ENCODE measurements at places on chromosomes 6 and 20.

DNA sequence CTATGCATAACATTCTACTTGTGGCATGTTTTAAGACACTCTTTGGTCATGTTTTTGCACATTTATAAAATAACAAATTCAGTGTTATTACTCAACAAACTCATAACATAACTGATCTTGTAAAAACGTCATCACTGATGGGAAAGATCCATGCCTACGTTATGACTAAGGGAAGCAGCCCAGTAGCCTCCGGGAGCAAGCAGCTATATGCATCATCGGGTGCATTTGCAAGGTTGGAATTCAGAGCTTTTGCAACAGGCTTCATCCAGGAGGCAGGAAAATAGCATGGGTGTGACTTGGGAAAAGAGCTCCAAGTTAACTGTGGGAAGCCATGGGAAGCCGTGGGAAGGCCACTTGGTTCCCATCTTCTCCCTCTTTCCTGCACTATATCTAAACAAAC is 271.6 kb upstream of the SGK1 start:
- no peak for DNase-seq

DNA sequence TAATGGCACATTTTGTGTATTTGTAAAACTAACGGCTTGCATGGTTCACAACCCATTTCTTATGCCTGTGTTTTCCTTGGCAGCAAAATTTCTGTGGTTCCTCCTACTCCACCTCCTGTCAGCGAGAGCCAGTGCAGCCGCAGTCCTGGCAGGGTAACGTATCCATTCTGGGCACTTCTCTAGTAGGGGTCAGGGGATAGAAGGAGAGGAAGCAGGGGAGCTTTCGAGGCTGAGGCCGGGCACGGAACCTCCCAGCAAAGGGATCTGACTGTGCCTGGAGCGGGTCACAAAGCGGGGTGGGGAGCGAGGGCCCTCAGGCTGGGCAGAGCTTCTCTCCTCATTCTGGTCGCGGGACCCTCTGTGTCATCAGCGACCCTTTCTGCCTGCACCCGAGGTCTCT is 58.4 kb downstream of the SYTL3 start:
- no peak for DNase-seq

GRCh38 chr6:133460101-133460500 is 218.9 kb downstream of the EYA4 start:
- DNase-seq = no peak

DNA sequence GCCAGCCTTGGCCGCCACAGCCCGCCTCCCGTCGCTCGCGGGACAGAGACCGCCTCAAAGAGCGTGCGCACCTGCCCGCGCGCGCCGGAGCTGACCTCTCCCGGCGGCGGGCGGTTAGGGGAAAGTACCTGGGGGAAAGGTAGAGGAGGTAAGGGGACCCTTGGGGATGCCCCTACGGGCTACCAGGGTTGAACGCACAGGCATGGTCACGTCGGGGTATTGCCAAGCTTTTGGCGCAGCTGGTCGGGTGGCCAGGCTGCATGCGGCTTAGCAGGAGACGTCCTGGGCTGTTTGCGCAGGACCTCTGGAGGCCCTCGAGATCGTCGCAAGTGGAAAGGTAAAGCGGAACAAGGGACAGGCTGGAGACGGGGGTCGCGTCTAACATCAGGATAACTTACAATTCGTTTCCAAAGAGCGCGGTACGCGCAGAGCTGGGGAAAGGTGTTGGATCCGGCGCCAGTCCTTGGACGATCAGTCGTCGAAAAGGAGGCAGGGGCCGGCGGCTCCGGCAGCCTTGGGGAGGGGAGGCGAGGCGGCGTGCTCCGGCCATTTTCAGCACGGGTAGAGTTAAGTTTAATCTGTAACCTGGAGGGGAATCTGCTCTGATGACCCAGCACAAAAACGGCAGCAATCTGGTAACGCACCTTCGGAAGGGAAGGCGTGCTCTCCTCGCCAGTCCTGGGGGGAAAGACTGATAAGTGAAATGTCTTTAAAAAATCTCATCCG is 9.0 kb downstream of the GNAS-AS1 start:
- DNase-seq = no peak

DNA sequence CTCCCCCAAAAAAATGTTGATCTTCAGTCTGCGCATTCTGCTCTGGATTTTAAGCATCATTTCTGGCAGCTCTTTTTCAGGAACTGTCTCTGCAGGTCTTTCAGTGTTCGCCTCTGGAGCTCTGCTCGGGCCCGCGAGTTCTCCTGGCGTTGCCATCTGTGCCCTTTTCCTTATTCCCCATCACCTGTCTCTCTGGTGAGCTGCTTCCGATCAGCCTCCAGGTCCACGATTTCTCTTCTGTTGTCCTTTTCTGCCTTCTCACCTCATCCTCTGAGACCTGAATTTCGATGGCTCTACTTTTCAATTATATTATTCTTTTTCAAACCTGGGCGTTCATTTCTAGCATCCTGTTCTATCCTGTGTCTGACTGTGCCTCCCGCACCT is 590 bp upstream of the MAP1LC3A start:
- DNase-seq = no peak

DNA sequence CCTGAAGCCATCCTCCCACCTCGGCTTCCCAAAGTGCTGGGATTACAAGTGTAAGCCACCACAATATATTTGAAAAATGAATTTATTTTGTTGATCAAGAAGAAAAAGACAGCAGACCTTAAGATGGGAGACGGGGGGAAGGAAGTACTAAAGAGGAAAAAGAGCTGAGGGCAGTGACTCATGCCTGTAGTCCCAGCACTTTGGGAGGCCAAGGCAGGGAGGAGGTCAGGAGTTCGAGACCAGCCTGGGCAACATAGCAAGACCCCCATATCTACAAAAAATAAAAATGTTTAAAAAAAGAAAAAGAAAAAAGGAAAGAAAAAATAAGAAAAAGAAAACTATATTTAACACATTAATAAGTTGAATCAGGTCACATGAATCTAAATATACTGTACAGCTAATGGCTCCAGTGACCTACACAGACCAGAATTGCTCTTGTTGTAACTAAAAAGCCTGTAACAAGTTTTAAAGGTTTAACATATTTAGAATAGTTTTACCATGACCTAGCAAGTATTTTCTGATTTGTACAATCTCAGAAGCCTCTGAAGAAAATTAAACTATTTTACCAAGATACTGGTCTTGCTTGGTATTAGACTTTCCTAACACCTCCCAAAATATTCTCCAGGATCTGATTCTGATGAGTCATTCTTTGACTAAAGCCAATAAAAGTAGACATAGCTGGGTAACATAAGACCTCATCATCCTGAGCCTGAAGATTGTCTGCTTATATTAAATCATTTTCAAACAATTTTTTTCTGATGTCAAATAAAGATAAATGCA is 4.3 kb upstream of the AKIRIN2 start:
- DNase-seq = no peak

DNA sequence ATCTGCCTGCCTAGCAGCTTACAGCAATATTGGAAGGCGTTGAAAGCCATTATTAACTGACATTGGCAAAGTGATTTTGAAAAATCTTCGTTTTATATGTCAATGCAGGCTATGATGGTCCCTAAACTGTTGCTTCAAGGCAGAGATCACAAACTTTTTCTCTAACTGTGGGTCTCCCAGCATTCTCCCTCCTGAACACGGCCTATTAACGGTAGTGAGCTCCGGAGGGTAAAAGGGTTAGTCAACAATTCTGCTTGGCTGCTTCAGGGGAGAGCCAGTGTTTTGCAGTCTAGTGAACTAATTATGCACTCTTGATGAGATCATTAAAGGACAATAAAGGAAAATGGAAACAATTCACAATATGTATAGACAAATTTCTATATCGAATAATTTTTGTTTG is 261.8 kb upstream of the QKI start:
- DNase-seq = no peak

GRCh38 chr6:151025076-151025475 is 159.6 kb downstream of the MTHFD1L start:
- no peak for DNase-seq

GRCh38 chr20:4875578-4876067 is 125.7 kb downstream of the SLC23A2 start:
- no peak for DNase-seq

DNA sequence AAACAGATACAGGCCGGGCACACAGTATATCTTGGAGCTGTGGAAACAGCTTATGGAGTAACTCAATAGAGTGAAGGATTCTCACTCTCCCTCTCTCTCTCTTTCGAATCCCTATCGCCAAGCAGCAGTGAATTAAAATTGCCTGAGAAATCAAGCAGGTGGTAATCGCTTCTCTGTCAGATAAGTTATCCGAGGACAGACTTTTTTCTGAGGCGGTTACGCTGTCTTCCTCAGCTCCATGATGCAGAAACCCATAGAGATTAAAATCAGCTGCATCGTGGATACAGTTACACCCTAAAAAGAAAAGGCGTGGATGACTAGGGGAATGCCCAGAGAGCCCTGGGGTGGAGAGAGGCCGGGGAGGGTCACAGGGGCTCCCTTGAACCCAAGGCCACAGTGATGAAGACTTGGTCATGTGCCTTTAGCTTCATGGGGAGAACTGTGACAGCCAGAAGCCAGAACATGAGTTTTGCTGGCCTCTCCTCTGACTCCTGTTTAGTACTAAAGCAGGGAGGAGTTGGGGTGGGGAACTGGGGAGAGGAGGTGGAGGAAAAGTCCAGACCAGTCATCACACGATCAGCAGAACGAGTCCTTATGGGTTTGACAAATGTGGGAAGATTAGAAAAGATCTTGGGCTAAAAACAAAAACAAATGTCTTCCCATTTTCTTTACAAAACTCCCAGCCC is 138.8 kb upstream of the JARID2 start:
- DNase-seq = no peak
